ENCODE measurements at places on chromosomes 7 and 10. TPM values are rescaled to one million over a fixed set of nuclear protein-coding genes. Genes with fewer than 3 reads are reported as not detected.
A peak's percentile ranks its signal among the peaks of the same experiment; 100 is the strongest.

The ABLIM1 gene
- 90.0 TPM for polyA plus RNA-seq

GRCh38 chr7:104900525-104901239 lies 113.3 kb upstream of the KMT2E start:
- no peak overlapping the region for H3K27ac ChIP-seq
- H3K4me3 ChIP-seq: no peak overlapping the region
- H3K36me3 ChIP-seq: no peaks in the 10 kb centered on the region

DNA sequence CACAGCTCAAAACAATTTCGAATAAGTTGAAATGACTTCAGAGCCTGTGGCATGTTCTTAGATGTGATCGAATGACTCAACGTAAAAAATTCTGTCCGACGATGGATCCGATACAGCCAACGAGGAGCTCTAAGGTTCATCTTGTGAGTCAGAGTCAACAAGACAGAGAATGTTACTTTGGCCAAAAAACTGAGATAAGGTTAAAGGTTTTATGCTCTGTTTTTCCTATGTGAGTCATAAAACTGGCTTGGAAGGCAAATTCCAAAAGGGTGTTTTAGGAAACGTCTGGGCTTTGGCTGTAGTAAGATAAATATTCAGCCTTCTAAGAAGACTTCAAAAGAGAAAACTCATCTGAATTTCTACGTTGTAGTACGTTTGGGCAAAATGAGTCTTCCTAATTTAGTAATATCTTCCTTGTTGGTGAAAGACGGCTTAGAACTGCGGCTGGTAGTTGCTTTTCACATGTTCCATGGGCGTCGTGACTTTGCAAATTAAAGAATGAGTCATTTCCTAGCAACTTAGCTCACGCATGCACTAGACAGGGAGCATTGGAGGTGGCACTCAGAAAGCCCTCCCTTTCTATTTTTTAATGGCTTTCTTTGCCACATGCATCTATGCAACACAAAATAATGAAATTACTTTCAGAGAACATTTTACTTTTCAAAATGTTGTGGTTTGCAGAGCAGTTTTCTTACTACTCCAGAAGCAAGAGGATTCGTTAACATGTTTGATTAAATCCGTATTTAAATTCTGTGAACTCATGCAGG lies 28.2 kb downstream of the PFKP start:
- no peak for DNase-seq
- H3K4me3 ChIP-seq: no peak overlapping the region
- no peaks in the 10 kb centered on the region for H3K27me3 ChIP-seq
- no peaks in the 10 kb centered on the region for H3K36me3 ChIP-seq
- peaks cover 4% of the 10 kb centered on the region for H3K4me1 ChIP-seq
- H3K27ac ChIP-seq: peak overlapping the region; percentile 29

The MEOX2 gene
- 4.9 TPM for polyA plus RNA-seq

GRCh38 chr10:63627396-63627795 lies 106.2 kb downstream of the REEP3 start:
- peaks cover 12% of the 10 kb centered on the region for H3K4me1 ChIP-seq

GRCh38 chr7:151408839-151409666 lies 785 bp downstream of the WDR86 start:
- peaks cover 10% of the 10 kb centered on the region for H3K4me1 ChIP-seq
- H3K4me3 ChIP-seq: peak overlapping the region; percentile 65
- no peak for DNase-seq

DNA sequence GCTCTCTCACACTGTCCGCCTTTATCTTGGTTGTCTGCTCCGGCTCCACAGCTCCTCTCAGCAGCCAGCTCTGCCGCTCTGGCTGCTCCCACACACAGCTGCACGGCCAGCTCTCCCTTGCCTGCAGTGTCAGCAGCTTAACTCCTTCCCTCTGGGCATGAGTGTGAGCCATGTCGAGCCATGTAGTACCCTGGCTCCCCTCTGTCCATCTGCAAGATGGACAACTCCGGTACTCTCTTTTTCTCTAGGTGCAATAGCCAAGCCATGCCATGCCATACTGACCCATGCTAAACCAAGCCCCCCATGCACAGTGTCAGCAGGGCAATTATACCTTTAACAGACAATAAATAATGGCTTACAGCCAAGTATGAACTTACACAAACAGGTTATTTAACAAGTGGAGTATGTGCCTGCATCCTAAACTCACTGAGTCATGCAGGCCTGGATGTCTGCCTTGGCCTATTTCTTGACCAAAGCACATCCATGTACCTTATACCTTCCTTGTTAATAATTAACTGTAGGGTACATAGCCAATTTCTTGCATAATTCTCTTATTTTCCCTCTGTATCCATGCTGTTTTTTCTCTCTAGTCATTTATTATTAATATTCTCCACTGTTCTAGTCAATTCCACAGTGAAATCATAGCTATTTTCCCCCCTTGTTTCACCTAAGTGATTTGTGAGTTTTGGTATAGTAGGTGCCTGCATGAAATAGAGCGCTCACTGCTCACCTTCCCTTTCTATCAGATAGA lies 170.9 kb downstream of the CDK14 start:
- peak; percentile 74 for DNase-seq
- no peaks in the 10 kb centered on the region for H3K27me3 ChIP-seq
- no peaks in the 10 kb centered on the region for H3K36me3 ChIP-seq

DNA sequence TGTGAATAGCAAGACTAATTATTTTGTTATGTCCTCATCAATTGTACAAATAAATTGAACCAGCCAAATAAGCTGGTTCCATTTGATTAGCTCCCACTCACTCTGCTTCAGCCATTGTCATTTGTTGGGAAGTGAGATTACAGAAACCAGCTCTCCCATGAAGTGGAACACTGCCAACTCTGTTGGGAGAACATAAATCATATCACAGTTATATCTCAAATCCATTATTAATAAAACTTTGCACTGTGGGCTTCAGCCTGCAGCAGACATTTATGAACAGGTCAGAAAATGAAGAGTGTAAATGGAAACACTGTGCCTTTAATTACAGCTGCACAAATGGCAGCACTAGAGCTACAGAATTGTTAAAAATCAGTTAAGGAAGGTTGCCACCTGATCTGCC lies 46.7 kb upstream of the TEX47 start:
- no peak for DNase-seq
- no peaks in the 10 kb centered on the region for H3K4me1 ChIP-seq
- H3K4me3 ChIP-seq: no peak overlapping the region
- H3K36me3 ChIP-seq: no peaks in the 10 kb centered on the region

DNA sequence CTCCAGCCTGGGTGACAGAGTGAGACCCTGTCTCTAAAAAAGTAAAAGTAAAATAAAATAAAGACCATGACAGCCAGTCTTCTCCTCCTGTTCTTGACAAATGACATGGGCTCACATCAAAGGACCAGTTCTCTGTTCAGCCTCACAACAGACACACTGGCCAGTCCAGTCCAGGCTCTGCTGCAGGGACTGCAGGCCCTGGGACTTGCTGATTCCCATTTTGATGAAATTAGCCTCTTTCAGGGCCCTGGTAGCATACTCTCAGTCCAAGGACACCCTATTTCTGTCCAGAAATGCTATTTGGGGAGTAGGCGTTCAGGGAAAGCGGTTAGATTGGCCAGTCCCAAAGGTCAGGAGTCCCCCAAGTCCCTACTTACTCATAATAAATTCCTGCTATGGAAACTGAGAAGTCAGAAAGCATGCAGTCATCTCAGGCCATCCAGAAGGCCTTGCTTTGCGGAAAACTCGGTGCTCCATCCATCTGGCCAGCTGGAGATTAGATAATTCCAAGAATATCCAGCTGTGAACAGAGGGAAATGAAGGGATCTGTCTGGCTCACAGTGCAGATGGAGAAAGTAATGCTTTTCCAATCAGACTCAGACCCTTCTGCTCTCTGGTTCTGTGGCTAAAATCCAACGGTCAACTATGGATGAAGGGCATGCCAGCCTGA lies 74.4 kb downstream of the RAB11FIP2 start:
- peak; percentile 21 for DNase-seq
- H3K27ac ChIP-seq: no peak overlapping the region
- no peaks in the 10 kb centered on the region for H3K36me3 ChIP-seq
- no peaks in the 10 kb centered on the region for H3K27me3 ChIP-seq
- no peaks in the 10 kb centered on the region for H3K4me1 ChIP-seq

DNA sequence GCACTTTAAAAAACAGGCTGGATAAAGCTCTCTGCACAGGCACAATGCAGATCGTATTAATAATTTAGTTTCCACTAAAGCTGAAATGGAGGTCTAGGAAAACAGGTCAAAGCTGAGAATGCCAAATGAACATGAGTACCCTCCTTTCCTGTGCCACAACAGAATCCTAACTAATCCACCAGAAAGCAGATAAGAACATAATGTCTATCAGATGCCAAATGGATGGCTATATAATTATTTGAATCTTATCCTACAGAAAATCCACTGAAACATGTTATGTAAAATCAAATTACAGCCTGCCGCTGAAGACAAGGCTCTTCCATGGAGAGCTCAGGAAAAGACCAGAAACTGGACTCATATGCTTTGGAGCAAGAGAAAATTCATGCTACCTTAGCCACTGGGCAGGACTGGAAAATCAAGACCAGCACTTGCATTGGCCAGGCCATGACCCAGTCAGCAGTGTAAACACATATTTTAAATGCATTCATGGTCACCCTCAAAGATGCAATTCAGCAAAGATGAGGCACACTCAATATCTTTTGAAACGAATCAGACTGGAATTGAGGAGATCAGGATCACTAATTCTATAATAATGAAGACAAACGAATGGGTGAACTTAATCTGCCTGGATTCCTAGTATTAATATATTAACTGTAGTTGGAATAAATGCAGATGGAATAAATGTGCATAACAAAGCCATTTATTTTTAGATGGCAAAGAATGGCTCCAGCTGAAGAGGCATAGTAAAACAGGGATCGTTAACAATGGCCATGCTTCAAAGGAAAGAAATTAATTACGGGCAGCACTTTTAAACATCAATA lies 13.2 kb downstream of the ANK3 start:
- H3K4me3 ChIP-seq: no peak overlapping the region
- no peaks in the 10 kb centered on the region for H3K4me1 ChIP-seq
- H3K27me3 ChIP-seq: no peaks in the 10 kb centered on the region
- H3K27ac ChIP-seq: no peak overlapping the region

The EIF4EBP2 gene
- 41.2 TPM for polyA plus RNA-seq

The HNRNPA2B1 gene
- 659 TPM for polyA plus RNA-seq
